Sciatic nerve (tissue), 2 donors: ENCODE measurements at places on chromosomes 4 and X. TPM values are rescaled to one million over a fixed set of nuclear protein-coding genes. Genes with fewer than 3 reads are reported as not detected.

- DNase-seq = no peak
These were observed 466.2 kb downstream of the BCOR start for GRCh38 chrX:39631276-39632229.

DNA sequence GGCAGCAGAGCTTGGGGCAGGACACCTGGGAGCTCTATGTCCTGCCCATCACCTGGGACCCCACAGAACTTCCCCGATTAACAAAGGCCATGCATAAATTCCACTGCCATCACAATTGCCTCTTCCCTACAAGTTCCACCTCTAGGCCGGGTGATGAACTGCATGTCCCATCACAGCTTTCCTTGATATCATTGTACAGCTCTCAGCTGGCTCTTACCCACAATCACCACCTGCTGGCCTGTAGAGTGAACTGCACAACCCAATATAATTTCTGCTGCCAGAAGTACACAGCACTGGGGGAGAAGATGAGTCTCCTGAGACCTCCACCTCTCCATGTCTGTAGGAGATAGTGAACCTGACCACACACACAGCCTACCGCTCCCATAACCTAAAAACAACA, 285.0 kb upstream of the AADAT start:
- DNase-seq = no peak

- DNase-seq = no peak
These were observed 18.8 kb upstream of the NWD2 start for GRCh38 chr4:37225778-37226177.

The XAGE2 gene
- total RNA-seq = 1.7 TPM

GRCh38 chr4:77734928-77735327, 84.2 kb downstream of the CNOT6L start:
- DNase-seq = no peak
